Stimulated activated CD8-positive, alpha-beta memory T cell treated with anti-CD3 and anti-CD28 coated beads, Interleukin-15, amount 100 ng/mL, for 48 hours (primary cell): ENCODE measurements at places on chromosomes 12 and 14.

- no peak for DNase-seq
Observed at GRCh38 chr12:89760783-89761182, 52.1 kb upstream of the ATP2B1 start.

DNA sequence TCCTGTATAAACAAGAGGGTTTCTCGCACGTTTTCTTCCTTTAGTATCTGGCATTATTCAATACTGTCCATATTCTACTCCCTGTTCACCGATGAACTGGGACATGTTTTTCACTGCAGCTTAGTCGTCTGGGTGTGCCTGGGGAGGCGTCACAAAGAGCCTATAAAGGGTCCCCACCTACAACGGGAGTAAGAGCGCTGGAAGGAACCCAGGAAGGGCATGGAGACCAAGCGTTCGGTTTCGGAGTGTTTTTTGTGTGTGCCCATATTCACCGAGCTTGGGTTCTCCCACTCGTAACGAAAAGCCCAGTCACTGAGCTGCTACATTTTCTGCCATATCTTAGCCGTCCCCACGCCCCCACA lies 592 bp upstream of the USP15 start:
- no peak for DNase-seq

- DNase-seq = no peak
Observed at GRCh38 chr12:105198961-105199360, 37.0 kb downstream of the APPL2 start.

DNA sequence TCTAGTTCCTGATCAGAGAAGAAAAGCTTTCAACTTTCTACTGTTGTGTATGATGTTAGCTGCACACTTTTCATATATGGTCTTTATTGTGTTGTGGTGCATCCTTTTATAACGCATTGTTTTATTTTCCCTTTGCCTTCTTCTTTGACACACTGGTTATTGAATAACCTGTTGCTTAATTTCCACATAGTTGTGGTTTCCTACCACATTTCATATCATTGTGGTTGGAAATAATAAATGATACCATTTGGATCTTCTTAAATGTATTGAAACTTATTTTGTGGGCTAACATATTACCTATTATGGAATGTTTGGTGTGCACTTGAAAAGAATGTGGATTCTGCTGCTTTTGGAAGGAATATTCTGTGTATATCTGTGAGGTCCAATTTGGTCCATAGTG lies 64.9 kb downstream of the GPHN start:
- no peak for DNase-seq

- no peak for DNase-seq
Observed at GRCh38 chr12:65900912-65901672, 76.8 kb downstream of the HMGA2 start.

DNA sequence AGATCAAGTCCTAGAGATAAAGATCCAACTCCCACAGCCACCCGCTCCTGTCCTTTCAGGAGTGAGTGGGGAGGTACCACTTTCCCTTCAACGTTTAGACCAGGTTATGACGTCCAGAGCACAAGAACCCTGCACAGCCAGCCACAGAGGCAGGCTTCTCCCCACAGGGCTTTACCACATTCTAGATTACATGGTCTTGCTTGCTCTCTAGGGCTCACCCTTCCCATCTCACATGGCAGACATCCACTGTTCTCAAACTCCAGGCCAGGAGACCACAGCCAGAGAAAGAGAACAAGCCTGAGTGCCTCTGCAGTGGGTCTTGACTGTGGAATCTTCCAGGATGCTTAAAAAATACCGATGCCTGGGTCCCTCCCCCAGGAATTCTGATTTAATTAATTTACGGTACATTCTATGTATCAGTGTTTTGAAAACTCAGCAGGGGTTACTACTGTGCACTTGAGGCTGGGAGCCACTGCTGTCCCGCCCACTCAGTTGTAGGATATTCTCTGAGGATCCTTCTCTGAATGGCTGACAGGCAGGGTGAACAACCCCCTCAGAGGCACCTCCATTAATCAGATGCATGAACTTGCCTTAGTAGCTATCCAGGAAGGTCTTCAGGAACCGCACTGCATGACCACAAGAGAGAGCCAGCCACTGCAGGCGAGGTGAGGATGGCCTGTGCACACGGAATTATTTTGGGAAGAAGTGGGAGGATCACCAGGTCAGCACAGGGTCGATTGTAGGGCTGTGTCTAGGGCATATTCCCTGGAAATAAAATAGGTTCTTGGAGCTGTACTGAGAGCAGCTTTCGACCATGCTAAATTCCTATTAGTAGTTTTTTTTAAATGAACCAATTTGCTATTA lies 21.5 kb upstream of the SOCS2 start:
- no peak for DNase-seq

GRCh38 chr12:121196902-121197301 lies 13.0 kb upstream of the P2RX4 start:
- no peak for DNase-seq

GRCh38 chr14:54664961-54665360 lies 98.0 kb downstream of the SAMD4A start:
- DNase-seq = no peak

- DNase-seq = no peak
Observed at GRCh38 chr12:20474016-20474415, 105.7 kb downstream of the PDE3A start.

- no peak for DNase-seq
Observed at GRCh38 chr12:93094988-93095737, 166.1 kb upstream of the EEA1 start.

GRCh38 chr14:70585231-70585630 lies 15.2 kb downstream of the MED6 start:
- no peak for DNase-seq

DNA sequence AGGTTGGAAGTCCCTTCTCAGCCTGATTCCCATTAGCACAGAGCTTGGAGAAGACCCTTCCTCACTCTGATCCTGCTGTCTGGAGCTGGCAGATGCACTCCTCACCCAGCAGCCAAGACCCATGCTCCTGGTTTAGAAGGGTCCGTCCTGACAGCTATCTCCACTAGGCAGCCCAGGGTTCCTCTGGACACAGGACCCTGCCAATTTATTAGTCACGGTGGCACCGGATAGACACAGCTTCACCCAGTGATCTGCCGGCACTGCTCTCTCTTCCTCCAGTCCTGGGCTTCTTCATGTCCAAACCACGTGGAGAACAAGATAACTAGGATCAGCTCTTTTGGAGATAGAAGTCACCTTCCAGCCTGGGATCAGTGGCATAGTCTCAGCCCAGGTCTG lies 26.2 kb upstream of the TCL1B start:
- no peak for DNase-seq

DNA sequence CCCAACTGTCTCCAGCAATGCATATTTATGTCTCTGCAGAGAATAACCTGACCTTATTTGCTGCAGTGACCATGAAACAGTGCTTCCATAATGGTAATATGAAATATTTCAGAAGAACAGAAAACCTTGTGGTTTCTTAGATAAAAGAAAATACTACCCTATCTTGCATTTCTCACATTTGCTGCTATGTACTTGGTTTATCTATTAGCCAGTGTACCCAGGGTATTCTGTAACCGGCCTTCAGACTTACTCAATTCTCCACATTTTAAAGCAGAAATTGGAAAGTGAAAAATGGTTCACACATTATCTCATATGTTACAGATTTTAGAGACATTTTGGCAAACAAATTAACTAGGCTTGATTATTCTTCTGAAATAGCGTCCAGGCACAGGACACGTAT lies 57.9 kb upstream of the CCDC91 start:
- DNase-seq = no peak

DNA sequence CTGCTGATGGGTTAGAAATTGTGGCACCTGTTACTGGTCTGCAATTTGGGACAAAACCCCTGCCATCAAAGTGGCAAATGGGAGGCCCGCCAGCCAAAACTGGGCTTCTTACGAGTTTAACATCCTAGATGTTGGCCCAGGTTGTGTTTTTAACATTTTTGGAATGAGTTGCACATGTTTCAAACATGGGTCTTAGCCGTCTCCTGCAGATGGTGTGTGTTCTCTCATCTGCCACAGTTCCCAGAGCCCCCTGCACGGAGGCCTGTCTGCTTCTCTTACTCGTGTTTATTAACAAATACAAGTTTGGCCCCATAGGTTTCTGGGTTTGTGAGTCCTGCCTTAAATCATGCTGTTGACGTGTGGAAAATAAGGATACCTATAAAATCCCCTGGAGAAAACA lies 46.5 kb downstream of the CACNA2D4 start:
- DNase-seq = no peak

DNA sequence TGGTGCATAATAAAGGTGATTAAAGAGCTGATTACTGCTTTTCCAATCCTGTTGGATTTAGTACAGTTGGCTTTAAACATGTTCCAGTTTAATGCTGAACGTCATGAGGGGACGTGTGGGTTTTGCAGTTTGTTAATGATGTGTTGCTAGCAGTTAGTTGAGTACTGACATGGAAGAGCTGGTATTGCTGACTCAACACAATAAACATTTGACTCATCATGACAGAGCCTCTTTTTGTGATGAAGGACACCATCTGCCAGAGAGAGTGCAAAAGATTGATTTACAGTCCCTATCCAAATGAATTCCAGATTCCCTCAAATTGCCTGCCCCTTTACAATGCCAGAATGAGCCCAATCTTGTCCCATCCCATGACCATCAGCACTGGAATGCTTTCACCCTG lies 346.2 kb upstream of the PRICKLE1 start:
- no peak for DNase-seq

DNA sequence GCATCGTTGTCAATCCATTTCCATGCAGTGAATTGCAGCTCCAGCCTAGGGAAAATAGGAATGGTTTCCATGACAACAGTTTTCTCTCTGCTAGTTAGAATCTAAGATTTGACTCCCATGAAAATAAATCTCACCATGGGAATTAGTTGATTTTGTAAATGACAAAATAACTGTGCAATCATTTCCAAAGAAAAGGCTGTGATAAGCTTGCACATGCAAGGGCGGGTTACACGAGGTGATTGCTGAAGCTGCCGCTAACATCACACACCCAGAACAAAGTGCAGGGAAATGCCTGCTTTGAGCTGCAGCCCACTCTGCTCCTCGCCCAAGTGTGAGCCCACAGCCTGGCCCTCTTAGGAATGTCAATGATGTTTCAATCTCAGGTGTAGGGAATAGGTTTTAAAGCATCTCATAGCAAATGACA lies 53.8 kb downstream of the TRIM9 start:
- no peak for DNase-seq

- DNase-seq = no peak
Observed at GRCh38 chr12:40188558-40189320, 36.1 kb upstream of the LRRK2 start.

- no peak for DNase-seq
Observed at GRCh38 chr12:12398026-12398859, 41.4 kb downstream of the BORCS5 start.

- DNase-seq = no peak
Observed at GRCh38 chr12:12266389-12266872, 413 bp downstream of the LRP6 start.

- DNase-seq = peak; percentile 34
Observed at GRCh38 chr12:51323317-51323960, 535 bp downstream of the BIN2 start.

GRCh38 chr14:94538070-94538740 lies 23.0 kb upstream of the SERPINA4 start:
- no peak for DNase-seq

DNA sequence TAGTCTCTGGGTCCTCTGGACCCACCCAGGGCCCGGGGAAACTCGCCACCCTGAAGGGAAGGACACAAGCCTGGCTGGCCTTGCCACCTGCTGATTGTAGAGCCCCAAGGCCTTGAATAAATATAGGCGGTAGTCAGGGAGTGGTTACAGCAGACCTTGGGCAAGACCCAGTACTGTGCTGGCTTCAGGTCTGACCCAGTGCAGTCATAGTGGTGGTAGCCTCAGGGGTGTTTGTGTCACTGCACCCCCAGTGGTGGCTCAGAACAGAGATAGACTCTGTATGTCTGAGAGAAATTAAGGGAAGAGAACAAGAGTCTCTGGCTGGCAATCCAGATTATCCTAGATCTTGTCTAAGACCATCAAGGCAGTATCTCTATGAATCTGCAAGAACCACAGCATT lies 63.5 kb downstream of the MAPKAPK5 start:
- no peak for DNase-seq

GRCh38 chr12:22993609-22994315 lies 368.8 kb downstream of the ETNK1 start:
- no peak for DNase-seq

DNA sequence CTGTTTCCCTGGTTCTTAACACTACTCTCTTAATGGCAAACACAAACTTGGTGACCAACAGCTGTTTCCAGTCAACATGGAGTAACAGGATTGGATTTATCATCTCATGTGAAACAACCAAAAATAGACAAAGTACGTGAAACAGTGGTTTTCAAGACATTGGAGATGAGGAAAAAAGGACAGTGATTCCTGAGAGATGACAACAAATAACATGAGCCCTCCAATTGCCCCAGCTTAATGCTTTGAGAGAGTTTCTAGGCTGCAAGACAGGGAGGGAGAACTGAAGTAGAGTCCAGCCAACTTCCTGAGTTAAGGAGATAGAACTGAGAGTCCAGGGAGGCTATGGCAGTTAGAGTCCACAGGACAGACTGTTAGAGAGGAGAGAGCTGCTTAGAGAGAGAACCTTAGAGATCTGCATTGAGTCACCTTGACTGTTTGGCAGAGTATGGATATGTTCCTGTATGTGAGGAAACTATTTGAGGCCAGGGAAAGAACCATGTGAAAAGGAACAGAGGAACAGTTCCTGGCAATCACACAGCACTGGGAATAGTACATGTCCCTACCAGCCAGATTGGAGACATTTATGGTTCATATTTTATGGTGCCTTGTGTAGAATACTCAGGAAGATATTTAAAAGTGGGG lies 106.4 kb downstream of the PCNX1 start:
- no peak for DNase-seq
